ENCODE measurements at places on chromosomes 12 and 14.
A peak's percentile ranks its signal among the peaks of the same experiment; 100 is the strongest.

- DNase-seq: no peak
These were observed 9.2 kb downstream of the NKX2-1 start for GRCh38 chr14:36510874-36511273.

DNA sequence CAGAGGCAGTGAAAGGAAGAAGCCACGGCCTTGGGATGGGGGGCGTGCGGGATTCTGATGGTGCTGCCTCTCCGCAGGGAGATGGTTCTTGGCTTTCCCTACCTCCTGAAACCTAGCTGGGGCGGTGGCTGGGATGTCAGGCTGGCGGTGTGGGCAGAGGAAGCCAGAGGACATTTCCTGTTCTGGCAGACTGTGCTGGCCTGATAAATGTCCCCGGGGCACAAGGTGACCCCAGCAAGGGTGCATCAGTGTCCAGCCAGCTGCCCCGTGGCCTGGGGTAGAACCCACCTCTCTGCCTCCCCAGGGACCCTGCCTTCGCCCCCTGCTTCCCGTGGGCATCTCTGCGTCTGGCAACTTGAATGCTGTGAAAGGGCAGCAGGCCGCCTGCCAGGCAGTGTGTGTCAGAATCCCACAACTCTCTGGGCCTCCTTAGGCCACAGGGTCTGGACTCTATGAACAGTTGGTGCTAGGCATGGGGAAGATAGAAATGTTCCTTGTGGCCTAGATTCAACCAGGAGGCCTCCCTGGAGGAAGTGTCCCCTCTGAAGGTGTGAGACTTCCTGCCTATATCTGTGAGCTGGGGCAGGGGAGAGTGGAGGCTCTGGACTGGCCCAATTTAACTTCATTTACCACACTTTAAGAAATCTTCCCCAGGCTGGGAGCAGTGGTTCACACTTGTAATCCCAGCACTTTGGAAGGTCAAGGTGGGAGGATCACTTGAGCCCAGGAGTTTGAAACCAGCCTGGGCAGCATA, 4.9 kb downstream of the SH2B3 start:
- no peak for DNase-seq

DNA sequence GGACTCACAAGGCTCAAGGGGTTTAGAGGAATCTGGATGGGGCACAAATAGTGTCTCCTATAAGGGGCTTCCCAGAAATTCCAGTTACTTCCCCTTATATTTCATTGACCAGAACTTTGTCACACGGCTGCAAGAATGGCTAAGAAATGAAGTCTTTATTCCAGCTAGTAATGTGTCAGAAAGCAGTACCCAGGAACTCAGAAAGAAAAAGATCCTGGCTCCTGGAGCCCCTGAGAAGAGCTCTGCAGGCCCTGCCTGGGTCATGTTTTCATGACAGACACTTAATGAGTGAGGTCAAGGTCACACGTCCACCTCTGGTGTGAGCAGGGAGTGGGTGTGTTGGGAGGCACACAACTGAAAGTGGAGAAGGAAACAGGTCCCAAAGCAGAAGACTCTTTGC, 17.8 kb downstream of the KCNK13 start:
- DNase-seq: no peak

DNA sequence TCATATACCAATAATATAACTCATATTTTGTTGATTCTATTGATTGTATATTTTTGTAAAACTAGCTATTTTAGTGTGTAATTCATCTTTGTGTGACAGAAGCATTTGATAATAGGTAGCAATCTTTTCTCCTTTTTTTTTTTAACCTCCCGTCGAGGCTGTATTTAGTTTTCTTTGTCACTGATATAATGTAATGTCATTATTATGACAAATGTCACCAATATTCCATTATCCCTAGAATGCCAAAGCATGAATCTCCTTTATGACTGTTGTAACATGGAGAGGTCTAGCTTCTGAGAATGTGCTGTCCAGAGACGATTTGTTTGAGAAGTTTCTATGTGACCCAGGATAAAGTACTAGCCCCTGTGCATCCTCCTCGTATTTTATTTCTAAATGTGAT, 639.0 kb upstream of the ATXN7L3B start:
- DNase-seq: no peak

- peak; percentile 30 for DNase-seq
These were observed 17.1 kb upstream of the ADSS1 start for GRCh38 chr14:104706733-104707607.

DNA sequence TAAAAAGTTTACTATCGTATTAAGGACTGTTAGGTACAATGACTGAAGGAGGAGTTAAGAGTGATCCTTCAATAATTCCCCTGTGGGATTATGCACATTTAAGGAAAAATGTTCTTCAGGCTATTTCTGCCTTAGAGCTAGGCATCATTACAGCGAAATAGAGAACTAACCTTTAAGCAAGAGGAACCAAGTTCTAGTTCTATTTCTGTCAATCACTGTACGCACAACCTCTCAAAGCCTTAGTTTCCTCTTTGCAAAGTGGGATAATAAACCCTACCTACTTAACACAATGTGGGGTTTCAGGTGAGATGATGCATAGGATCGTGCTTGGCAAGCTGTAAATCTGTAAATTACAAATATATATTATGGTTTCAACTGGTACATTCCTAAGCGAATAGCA, 15.4 kb downstream of the NTF3 start:
- no peak for DNase-seq

GRCh38 chr14:21723431-21724045, 49.9 kb upstream of the OR4E1 start:
- peak; percentile 2 for DNase-seq

- DNase-seq: peak; percentile 89
These were observed 2.0 kb upstream of the PCNX1 start for GRCh38 chr14:70905301-70905700.

DNA sequence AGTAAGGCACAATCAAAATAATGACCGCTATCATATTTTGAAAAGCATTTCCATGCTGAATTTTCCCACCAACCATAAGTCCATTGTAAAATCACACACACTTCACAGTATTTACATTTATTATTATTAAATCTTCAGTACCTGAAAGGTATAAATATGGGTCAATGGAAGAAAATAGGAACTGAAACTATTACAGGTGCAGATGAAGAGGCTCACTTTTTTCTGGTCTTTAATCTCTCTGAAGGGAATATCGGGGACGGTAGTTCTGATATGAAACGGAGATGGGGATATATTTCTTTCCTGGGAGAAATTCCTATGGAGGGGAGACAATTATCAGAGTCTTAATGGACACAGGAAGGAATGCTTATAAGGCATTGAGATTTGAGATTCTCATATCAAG, 28.4 kb downstream of the CLEC1A start:
- DNase-seq: no peak

DNA sequence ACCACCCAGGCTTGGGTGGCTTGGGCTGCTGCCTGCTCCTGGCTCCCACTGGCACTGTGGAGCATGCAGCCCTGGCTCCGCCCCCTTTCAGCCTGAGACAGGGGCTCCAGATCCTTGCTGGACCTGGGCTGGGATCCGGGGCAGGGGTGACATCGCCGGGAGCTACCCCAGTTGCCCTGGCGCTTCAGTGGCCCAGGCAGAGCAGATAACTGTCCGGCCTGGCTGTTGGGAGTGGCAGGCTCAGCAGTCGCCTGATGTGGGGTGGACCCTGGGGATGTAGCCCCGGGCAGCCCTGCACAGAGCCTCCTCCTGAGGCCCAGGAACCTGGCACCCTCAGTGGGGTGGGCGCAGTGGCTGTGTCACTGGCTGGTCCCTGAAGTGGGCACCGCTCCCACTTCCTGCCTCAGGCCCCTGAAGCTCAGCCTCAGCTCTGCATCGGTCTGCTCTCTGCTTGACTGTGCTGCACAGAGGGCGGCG, 57.9 kb downstream of the FUT8 start:
- DNase-seq: no peak

- peak; percentile 57 for DNase-seq
These were observed 137.7 kb downstream of the SPTSSA start for GRCh38 chr14:34324363-34324795.

DNA sequence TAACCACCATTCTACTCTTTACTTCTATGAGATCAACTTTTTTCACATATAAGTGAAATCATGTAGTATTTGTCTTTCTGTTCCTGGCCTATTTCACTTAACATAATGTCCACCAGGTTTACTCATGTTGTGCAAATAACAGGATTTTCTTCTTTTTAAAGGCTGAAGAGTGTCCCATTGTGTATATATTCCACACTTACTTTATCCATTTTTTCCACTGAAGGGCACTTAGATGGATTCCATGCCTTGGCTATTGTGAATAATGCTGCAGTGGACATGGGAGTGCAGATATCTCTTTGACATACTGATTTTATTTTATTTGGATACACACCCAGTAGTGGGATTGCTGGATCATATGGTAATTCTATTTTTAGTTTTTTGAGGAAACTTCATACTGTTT, 181.1 kb upstream of the HMGA2 start:
- no peak for DNase-seq

- no peak for DNase-seq
These were observed 73.9 kb downstream of the IRF2BPL start for GRCh38 chr14:76954394-76955190.

GRCh38 chr14:33642691-33643244, 308.1 kb downstream of the EGLN3 start:
- no peak for DNase-seq

- DNase-seq: peak; percentile 98
These were observed 1.8 kb upstream of the ZNF839 start for GRCh38 chr14:102317564-102318248.

DNA sequence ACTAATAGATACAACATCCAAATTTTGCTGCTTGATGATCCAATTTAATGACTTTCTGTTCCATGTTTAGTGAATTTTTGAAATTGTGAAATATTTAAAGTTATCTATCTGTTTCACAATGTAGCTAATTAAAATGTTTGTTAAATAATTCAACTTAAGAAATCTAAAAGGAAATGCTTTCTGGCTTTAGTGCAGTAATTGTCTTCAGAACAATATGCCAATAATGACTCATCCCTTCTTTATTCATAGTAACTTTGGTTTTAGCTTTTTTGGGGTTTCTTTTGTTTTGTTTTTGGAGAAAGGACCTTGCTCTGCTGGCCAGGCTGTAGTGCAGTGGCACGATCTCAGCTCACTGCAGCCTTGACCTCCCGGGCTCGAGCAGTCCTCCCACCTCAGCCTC, 479.2 kb upstream of the RGS6 start:
- DNase-seq: no peak

- no peak for DNase-seq
These were observed 33.8 kb upstream of the SLC25A3 start for GRCh38 chr12:98559666-98560065.

DNA sequence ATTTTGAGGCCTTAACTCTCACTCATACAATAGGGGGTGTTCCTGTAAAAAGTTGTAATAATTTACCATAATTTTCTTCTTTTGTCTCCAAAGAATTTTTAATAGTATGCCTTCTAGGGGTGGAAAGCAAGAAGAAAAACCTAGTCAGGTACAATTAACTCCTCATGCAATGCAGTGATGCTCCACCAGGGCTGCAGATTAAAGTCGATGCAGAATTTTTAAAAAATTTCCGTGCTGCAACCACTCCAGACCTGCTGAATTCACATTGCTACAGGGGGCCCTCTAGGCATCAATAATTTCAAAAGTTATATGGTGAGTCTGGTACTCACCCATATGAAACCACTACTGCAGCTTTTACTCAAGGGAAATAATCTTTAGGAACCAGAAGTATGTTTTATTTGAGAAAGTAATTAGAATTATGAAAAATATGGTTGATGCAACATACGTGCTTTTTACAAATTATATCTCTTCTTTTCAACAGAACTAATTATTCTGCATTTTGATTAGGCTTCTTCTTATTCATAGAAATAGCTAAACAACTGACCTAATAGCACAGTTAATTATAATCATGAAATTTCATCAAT, 353.2 kb downstream of the BCAT1 start:
- no peak for DNase-seq

GRCh38 chr14:20522332-20522731, 17.0 kb downstream of the RNASE10 start:
- no peak for DNase-seq

- DNase-seq: no peak
These were observed 745 bp upstream of the ADCY4 start for GRCh38 chr14:24335461-24336171.

GRCh38 chr14:29264865-29265264, 498.3 kb downstream of the FOXG1 start:
- no peak for DNase-seq

- DNase-seq: no peak
These were observed 220.8 kb upstream of the NOS1 start for GRCh38 chr12:117582135-117582784.

GRCh38 chr12:123071099-123071800, 79.6 kb downstream of the PITPNM2 start:
- no peak for DNase-seq

DNA sequence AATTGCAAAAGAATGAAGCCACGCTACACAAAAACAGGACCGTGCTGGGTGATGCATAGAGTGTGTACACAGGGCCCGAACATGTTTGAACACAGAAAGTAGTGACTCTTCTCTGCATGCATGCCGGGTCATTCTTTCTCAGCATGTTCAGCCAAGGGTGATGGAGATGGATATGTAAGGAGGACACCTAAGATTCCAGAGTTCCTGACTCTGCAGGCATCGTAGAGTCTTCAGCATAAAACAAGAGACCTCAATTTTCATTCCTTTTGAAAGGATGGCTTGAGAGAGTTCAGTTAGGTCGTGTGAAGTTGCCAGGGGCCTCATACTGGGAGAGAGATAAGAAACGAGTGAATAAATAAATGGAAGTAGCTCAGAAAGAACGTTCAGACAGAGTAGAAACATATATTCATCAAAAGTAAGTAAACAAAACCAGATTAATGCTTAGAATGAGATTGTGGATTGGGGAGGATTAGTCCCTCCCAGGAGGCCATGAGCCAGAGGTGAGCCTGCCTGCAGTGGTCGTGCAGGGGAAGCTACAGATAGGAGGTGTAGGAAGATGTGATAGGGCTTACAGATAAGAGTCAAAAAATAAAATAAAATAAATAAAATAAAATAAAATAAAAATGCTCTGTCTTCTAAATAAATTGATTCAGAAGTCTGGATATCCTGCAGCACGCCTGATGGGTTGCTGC, 27.6 kb upstream of the SEL1L start:
- no peak for DNase-seq

GRCh38 chr12:84811291-84811690, 101.3 kb downstream of the SLC6A15 start:
- no peak for DNase-seq

DNA sequence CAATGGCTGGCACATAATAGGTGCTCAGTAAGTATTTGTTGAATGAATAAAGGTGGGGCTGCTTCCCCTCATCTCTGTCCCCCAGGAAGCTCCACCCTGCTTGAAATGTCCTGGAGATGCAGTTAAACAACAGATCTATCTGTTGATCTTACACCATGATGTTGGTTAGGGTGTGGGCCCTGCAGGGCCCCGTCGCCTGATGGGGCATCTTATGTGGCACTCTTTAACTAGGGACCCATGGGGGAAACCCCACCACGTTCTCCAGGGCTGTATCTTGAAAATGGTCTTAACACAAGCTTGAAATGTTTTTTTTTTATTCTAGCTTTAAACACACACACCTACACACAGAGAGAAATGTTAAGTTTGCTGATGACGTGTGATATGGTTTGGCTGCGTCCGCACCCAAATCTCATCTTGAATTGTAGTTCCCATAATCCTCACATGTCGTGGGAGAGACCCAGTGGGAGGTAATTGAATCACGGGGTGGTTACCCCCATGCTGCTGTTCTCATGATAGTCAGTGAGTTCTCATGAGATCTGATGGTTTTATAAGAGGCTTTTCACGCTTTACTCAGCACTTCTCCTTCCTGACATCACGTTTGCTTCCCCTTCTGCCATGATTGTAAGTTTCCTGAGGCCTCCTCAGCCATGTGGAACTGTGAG, 741.7 kb downstream of the VRK1 start:
- no peak for DNase-seq
